ENCODE measurements at places on chromosomes 4 and X. TPM values are rescaled to one million over a fixed set of nuclear protein-coding genes. Genes with fewer than 3 reads are reported as not detected.

The DRD5 gene
- not detected for total RNA-seq

The LONRF3 gene
- total RNA-seq, result 0.65 TPM

The GRIA2 gene
- total RNA-seq, result not detected

The SATL1 gene
- not detected for total RNA-seq

The CTPS2 gene
- 8.7 TPM for total RNA-seq

The TMEM255A gene
- total RNA-seq, result 0.07 TPM

The HTR2C gene
- total RNA-seq, result not detected

The USP17L10 gene
- total RNA-seq, result not detected

The NDST4 gene
- total RNA-seq, result not detected

The MAGEA2B gene
- not detected for total RNA-seq

The MBNL3 gene
- total RNA-seq, result 1.3 TPM

The SYNPO2 gene
- 56.6 TPM for total RNA-seq

The SYTL4 gene
- 4.1 TPM for total RNA-seq

The CNKSR2 gene
- total RNA-seq, result 0.66 TPM

The RNF175 gene
- not detected for total RNA-seq

The NAA11 gene
- total RNA-seq, result not detected

The RADX gene
- total RNA-seq, result 1.4 TPM

The MAGEC3 gene
- total RNA-seq, result not detected

The CFP gene
- 0.07 TPM for total RNA-seq

The CXorf38 gene
- 7.5 TPM for total RNA-seq

The FAM184B gene
- 0.10 TPM for total RNA-seq

The NR3C2 gene
- 1.4 TPM for total RNA-seq

The TMEM47 gene
- 135 TPM for total RNA-seq

The CPE gene
- total RNA-seq, result 101 TPM

The NXF2 gene
- not detected for total RNA-seq

The GPR173 gene
- total RNA-seq, result 5.5 TPM

The DCHS2 gene
- total RNA-seq, result not detected

The TNIP3 gene
- total RNA-seq, result 0.26 TPM

The MAGEC2 gene
- not detected for total RNA-seq

The SORCS2 gene
- 0.33 TPM for total RNA-seq

The PAK3 gene
- total RNA-seq, result 4.6 TPM

The WDR17 gene
- 0.76 TPM for total RNA-seq

The PHKA2 gene
- total RNA-seq, result 16.0 TPM

The SPANXN4 gene
- not detected for total RNA-seq

The ZNF157 gene
- total RNA-seq, result 0.03 TPM

The USP51 gene
- 2.3 TPM for total RNA-seq

The TRAM1L1 gene
- 1.8 TPM for total RNA-seq

The PNMA6F gene
- total RNA-seq, result not detected

The CXCL3 gene
- 1.5 TPM for total RNA-seq

The HERC5 gene
- total RNA-seq, result 1.8 TPM

The TNMD gene
- total RNA-seq, result not detected

The EPHA5 gene
- total RNA-seq, result 3.9 TPM

The UGT2A3 gene
- total RNA-seq, result not detected

The ARHGAP24 gene
- total RNA-seq, result 36.0 TPM

The GPR82 gene
- not detected for total RNA-seq

The ZDHHC15 gene
- total RNA-seq, result 0.23 TPM

The PLP1 gene
- total RNA-seq, result 0.46 TPM

The TXLNG gene
- total RNA-seq, result 6.7 TPM

The KCND1 gene
- 2.8 TPM for total RNA-seq

The PNMA5 gene
- not detected for total RNA-seq

The POU3F4 gene
- not detected for total RNA-seq

The GAGE2A gene
- not detected for total RNA-seq

The CFAP299 gene
- 2.9 TPM for total RNA-seq

The GAGE13 gene
- not detected for total RNA-seq

The RPL34 gene
- total RNA-seq, result 462 TPM

The ZNF141 gene
- 7.6 TPM for total RNA-seq

The MUC7 gene
- total RNA-seq, result not detected

The RASL11B gene
- total RNA-seq, result 0.20 TPM

Data from smooth muscle cell of the pulmonary artery (primary cell).